ENCODE measurements at places on chromosomes 11 and 22.
A peak's percentile ranks its signal among the peaks of the same experiment; 100 is the strongest.

GRCh38 chr11:111694851-111695250 is 71.3 kb downstream of the PPP2R1B start:
- DNase-seq: peak; percentile 81

- DNase-seq: no peak
Measured at GRCh38 chr11:20497124-20497792, 102.2 kb upstream of the SLC6A5 start.

GRCh38 chr11:117861151-117862018 is 15.1 kb downstream of the FXYD6 start:
- peak; percentile 87 for DNase-seq

- DNase-seq: no peak
Measured at GRCh38 chr11:64000026-64000739, 13.9 kb downstream of the OTUB1 start.

GRCh38 chr11:64971421-64972233 is at the start of gene MAJIN:
Gene MAJIN, minus strand, starts transcription at chr11:64972108. Its CDS starts 12,703 bp downstream, at chr11:64959405.
- no peak for DNase-seq

- DNase-seq: peak; percentile 62
Measured at GRCh38 chr11:16191212-16191867, 165.0 kb downstream of the SOX6 start.

GRCh38 chr11:11119917-11120316 is 233.1 kb downstream of the CSNK2A3 start:
- no peak for DNase-seq

DNA sequence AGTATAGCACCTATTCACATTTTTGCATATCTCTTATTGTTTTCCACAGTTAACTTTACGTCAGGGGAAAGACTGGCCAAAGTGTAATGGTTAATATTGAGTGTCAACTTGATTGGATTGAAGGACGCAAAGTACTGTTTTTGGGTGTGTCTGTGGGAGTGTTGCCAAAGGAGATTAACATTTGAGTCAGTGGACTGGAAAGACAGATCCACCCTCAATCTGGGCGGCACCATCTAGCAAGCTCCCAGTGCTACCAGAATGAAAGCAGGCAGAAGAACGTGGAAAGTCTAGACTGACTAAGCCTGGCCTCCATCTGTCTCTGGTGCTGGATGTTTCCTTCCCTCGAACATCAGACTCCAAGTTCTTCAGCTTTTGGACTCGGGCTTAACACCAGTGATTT is 1900.7 kb upstream of the RAG2 start:
- no peak for DNase-seq

DNA sequence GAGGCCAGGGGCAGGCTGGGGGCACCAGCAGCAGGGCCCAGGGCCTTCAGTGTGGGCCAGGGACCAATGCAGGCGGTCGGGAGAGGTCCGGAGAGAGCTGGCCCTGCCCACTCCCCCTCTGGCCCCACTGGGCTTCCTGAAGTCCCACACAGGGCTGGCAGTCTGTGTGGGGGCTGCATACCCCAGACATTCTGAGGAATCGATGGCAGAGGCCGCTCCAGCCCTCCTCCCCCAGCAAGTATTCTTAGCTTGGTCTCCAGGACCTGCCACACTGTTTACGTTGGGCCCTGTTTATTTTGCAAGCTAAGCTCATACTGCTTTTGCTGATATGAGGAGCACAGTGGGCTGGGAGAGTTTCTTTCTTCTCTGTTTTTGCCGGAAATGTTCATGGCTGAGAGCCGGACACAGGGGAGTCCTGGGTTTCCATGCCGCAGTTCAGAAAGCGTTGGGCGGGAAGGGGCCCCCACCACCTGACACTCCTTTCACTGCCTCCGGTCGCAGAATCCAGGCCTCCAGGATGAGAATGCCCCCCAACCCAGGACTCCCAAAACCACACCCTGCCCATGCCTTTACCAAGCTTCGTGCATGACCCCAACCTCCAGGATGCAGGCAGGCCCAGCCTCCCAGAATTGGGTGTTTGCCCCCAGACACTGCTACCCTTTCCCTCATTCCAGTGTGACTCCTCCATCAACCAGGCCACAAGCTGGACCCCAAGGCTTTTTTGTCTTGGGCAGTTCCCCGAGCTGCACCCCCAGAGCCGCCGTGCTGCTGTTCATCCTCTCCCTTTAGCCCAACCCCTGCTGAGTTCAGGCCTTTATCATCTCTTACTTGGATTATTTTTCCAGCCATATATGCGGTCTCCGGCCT is 81.8 kb upstream of the KCNQ1OT1 start:
- no peak for DNase-seq
